CD4-positive, alpha-beta T cell (primary cell): ENCODE measurements at places on chromosomes 7 and 10.

DNA sequence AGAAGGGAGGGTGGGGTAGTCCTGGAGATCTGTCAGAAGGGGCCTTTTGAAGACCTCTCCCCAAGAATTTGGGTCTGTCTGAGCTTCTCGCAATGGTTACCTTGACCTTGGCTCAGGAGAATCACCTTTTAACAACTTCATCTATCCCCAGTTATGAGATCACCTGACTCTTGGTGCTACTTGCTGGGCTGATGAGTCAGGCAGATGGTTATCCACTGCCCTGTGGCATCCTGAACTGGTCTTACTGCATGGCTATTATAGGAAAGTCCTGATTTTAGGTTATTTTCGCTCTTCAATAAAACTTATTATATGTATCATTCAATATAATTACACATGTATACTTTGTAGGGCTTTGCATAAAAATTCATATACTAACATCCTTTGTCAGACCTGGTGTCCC is 274.7 kb downstream of the GFRA1 start:
- DNase-seq: no peak

- no peak for DNase-seq
Observed at GRCh38 chr7:149838992-149839408, 825 bp downstream of the ZNF862 start.

GRCh38 chr10:74000892-74001669 is 3.2 kb downstream of the VCL start:
- no peak for DNase-seq

GRCh38 chr10:1100691-1101368 is 44.6 kb downstream of the WDR37 start:
- no peak for DNase-seq

DNA sequence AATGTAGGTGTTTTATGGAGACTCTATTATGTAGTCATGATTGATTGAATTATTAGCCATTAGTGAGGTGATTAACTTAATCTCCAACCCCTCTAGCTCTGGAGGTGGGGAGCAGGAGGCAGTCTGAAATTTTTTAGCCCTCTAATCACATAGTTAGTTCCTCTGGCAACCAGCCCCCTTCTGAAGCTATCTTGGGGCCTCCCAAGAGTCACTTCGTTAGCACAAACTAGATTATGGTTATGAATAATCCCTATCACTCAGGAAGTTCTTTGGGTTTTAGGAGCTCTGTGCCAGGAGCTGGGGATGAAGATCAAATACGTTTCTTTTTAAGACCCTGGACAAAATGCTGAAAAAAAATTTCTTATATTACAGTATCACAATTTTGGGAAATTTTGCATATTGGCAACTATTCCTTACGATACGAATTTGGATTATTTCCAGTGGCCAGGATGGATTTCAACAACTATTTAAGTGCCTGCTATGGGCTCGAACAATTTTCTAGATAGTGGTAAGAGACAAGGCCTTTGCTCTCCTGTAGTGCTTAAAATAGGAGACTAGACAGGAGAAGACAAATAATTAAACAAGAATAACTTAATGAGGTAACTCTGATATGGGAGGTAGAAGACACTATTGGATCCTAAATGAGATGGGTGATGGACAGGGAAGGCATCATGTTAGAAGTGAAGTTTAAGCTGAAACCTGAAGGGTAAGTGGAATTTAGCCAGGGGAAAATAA is 52.9 kb downstream of the BTAF1 start:
- DNase-seq: no peak

DNA sequence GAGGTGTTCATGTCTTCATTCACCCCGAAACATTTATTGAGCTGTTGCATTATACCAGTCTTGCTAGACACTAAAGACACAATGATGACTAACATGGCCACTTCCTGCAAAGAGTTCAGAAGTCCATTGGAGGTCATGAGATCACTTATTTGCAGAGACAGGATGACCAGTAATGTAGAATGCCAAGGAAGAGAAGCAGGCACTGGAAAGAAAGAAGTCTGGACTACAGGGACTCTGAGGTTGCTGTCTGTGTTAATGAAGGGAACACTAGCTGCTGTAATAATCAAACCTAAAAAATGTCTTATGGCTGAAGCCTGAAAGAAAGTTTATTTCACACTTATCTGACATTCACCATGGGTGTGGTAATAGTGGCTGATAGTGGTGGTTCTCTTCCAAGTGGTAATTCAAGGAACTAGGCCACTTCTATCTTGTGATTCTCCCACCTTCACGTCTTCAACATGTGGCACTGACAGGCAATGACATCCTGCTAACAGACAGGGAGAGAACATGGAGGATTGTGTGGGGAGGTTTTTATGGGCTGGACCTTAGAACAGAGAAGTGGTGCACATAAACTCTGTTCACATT is 89.2 kb upstream of the MKLN1 start:
- no peak for DNase-seq

DNA sequence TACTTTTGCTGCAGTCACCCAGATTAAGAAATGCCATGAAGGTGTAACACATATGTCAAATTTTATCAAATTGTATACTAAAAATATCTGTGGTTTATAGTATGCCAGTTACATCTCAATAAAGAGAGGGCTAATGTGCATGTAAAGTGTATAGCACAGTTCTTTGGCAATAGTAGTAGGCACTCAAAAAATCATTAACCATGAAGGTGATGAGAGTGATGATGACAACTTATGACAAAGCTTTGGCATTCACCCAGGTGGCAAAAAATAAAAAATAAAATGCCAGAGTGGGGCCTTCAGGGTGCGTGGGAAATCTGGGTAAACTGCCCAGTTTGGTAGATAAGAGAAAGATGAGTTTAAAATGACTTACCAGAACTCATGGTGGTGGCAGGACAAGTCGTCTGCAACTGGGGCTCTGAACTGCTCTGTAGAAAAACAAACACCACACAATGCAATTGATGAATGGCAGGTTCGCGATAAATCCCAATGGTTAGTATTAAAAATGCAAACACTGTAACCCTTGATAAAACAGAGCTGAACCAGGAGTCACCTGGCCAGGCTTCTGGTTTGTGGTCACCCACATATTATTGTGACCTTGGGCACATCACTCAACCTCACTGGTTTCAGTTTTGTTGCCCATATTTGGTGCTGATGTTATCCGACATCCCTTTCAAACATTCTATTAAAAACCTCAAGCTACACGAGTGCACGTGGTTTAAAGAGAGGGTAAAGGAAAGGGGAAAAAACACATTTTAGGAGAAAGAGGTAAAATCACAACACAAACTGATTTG is 120.2 kb downstream of the SORBS1 start:
- no peak for DNase-seq

DNA sequence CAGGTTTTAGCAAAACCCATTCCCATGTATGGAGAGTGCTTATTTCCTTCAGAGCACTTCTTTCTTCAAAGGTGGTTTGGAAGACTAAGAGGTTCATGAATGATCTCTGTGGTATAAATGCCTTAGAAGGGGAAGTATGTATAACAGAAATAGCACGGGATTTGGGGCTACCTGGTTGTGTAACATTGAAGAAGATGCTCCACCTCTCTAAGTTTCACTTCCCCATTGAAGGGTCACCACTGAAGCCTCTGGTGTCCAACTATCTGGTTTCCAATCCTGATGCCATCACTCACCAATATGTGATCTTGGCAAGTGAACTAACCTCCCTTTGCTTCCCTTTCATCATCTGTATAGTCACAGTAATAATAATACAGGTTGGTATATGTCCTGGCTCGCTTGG is 37.2 kb downstream of the CYCS start:
- DNase-seq: no peak

GRCh38 chr7:43078794-43079193 is 33.7 kb upstream of the HECW1 start:
- DNase-seq: no peak

- DNase-seq: no peak
Observed at GRCh38 chr10:96743988-96744585, 23.8 kb upstream of the PIK3AP1 start.

- DNase-seq: no peak
Observed at GRCh38 chr10:27392606-27393005, 111.5 kb upstream of the RAB18 start.

GRCh38 chr10:28940158-28940888 is 263.0 kb downstream of the BAMBI start:
- no peak for DNase-seq

- no peak for DNase-seq
Observed at GRCh38 chr10:12018438-12019282, 23.9 kb downstream of the UPF2 start.

DNA sequence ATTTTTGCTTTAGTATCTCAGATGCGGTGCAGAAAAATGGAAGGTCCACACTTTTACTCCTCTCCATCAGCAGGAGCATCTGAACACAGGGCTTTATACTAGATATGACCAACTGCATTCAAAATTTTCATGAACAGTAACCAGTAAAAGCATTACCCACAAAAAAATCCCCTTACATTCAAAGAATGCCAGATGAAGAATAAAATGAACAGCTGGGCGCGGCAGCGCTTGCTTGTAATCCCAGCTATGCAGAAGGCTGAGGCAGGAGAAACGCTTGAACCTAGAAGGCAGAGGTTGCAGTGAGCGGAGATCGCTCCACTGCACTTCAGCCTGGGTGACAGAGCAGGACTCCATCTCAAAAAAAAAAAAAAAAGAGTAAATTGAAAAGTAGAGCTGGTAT is 3.1 kb downstream of the SAR1A start:
- no peak for DNase-seq

DNA sequence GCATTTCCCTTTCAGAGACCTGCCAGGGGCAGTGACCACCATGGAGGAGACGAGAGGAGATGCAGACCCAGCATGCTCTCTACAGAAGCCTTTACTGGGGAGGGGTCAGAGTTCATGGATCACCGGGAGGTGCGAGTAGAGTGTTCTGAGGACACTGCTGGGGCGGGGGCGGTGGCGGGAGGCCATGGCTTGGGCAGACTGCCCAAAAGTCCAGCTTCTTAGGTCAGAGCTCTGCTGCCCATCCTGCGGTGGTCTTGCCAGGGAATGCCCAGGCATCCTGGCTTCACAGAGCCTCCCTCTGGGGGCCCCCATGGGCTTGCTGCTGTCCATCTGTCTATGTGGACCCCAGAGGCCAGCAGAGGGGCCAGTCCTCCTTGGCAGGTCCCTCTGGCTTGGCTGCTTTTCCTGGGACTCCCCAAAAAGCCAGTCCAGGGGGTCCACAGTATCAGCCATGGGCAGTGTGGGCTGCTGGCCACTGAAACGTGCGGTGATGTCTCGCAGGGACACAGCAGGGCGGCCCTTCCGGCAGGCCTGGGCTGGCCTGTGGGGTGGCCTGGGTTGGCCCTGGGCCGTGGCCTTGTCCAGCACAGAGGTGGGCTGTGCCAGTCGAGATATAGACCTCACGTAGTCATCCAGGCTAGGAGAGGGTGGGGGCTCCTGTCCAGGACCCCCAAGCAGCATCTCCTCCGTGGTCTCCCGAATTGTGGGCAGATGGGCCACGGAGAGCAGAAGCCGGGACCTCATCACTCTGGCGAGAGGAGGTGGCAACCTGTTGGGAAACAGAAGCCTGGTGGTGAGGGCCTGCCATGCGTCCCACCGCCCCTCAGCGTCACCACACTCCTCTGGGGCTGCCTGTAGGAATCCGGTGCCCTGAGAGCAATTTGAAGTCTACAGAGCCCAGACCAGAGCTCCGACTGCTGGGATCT is 1.1 kb downstream of the DEPP1 start:
- DNase-seq: no peak

DNA sequence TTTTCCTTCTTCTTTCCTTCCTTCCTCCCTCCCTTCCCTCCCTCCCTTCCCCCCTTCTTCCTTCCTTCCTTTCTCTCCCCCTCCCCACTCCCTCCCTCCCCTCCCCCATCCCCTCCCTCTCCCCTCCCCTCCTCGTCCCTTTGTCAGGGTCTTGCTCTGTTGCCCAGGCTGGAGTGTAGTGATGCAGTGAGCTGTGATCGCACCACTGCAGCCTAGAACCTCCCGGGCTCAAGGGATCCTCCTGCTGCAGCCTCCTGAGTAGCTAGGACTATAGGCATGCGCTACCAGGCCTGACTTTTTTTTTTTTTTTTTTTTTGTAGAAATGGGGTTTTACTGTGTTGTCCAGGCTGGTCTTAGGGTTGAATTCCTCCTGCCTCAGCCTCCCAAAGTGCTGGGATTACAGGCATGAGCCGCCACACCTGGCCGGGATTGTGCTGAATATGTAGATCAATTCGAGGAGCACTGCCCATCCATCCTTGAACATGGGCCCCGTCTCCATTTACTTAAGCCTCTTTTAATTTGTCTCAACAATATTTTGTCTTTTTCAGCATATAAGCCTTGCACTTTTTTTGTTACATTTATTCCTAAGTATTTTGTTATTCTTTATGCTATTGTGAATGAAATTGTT is 23.4 kb downstream of the GRIFIN start:
- DNase-seq: no peak

- no peak for DNase-seq
Observed at GRCh38 chr10:117688358-117688757, 145.8 kb downstream of the EMX2 start.

- no peak for DNase-seq
Observed at GRCh38 chr7:8236780-8237407, 25.1 kb downstream of the ICA1 start.

DNA sequence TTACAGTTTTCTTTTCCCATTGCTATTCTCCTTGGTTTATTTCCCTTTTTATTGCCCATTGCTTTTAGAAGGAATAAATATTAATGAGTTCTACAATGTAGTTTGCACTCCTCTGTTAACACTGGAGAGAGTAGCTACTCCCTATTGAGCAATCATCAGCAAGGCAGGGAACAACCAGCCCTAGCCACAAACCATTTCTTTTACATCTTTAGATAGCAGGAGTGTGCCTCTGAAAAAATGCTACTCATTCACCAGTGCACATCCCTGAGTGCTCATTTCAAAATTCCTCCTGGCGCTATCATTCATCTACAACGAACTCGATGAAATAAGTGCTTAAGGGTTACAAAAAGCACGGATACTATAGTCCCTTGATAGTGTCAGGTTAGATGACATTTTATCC is 252.9 kb downstream of the THSD7A start:
- no peak for DNase-seq

GRCh38 chr7:37781156-37781555 is 67.2 kb upstream of the NME8 start:
- DNase-seq: no peak

GRCh38 chr7:149310113-149310836 is 48.3 kb downstream of the ZNF783 start:
- DNase-seq: no peak

- DNase-seq: no peak
Observed at GRCh38 chr7:82959528-82959927, 203.2 kb downstream of the PCLO start.
